Bronchial epithelial cell (primary cell): ENCODE measurements at places on chromosomes 1 and 21.

GRCh38 chr1:167373398-167373797 lies 144.9 kb downstream of the CD247 start:
- DNase-seq = no peak

GRCh38 chr1:27650539-27651175 lies 15.7 kb upstream of the FGR start:
- peak; percentile 78 for DNase-seq

GRCh38 chr1:115251340-115251748 lies 86.7 kb downstream of the NGF start:
- peak; percentile 39 for DNase-seq

- DNase-seq = no peak
Measured at GRCh38 chr1:31588751-31589515, 12.6 kb downstream of the TINAGL1 start.

- no peak for DNase-seq
Measured at GRCh38 chr21:41636636-41637630, 129.0 kb upstream of the TMPRSS2 start.

DNA sequence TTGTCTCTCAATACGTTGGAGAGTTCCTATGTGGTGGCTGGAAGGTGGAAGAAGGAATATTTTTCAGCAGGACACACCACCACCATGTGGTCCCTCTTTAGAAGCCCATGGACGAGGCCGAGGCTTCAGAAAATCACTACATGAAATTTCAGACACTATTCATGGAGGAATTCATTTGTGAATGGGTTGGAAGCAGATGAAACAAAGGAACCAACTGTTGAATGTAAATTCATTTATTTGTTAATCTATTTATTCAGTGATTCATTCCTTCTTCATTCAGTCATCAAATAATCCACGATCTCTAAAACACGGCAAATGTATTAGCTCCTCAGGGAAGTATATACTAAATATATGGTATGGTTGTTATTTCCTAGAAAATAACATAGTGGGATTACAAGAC lies 12.2 kb downstream of the SLC35F3 start:
- DNase-seq = peak; percentile 57

- peak; percentile 69 for DNase-seq
Measured at GRCh38 chr1:186568221-186568620, 107.3 kb upstream of the PDC start.

DNA sequence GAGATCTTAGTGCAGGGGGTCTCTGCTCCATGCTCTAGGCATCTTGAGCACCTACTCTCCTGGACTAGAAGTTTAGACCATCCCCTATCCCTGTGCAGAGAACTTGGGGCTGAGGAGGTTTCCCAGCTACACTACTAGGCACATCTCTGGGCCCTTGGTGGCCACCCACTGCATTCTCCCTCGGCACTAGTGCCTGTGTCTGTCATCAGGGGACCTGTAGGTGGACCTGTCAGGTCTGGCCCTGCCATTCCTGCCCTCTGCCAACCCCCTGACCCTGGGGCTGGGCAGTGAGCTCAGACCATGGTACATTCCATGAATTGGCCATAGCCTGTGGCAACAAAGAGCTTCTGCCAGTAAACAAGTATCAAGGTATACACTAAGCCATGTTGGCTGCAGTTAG lies 269.1 kb downstream of the AKT3 start:
- DNase-seq = no peak

DNA sequence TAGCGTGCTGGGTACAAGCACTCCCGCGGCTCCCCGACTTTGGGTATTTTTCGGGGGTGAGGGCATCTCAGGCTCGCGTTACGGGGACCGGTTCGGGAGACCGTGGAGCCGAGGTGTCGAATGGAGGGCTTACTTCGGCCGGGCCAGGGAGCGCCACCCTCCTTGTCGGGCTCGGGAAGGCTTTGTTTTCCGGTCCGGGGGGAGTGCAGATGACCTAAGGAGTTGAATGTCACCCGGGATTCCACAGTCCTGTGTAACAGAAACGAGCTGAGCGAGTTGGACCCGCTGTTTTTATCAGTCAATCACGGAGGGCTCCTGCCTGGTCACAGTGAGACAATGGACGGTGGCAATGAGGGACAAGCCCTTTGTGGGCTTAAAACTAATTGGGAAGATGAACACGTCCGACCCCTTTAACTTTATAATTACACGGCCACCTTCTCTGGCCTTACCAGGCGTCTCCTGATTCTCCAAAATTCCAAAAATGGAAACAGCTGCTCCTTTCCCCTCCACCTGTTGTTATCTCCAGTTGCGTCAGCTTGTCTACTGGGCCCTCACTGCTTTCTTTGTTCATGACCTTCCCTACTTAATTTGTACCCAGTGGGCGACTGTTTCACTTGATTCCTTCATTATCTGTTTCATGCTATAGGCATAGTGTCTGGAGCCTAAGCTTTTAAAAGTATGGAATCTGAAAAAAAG lies 929 bp upstream of the TRIM45 start:
- no peak for DNase-seq

- DNase-seq = no peak
Measured at GRCh38 chr1:245790441-245790840, 635.7 kb downstream of the KIF26B start.

DNA sequence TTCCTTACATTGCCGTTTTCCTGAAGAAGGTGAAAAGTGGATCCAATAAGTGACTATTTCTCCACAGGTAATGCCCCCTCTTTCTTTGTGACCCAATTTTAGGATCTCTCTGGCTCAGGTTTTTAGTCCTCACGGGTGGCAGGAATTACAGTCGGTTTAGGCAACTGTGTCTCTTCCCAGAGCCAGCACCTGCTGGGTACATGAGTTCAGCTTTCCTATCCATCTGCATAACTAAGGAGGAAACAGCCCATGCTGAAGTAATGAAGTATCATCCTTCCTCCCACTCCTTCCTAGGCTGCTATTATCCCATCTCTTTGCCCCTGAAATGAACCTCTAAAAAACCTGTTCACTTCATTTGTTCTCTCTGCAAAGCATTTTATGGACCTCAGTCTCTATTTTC lies 544.6 kb downstream of the NEGR1 start:
- DNase-seq = no peak

DNA sequence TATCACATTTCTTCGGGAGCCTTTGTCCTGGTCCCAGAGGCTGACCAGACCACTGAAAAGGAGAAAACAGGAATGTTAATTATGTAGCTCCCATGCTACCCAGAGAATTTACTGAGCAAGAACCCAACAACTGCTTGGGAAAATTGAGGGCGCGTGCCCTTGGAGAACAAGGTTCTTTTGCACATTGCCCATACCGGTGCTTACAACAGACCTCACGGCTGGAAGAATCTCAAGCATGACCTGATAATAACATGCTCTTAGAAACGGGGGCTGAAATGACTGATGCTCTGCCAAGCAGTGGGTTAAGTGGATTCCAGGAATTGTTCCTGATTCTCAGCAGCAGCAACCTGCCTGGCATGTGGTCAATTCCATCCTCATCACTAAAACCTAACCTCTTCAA lies 49.3 kb upstream of the AJAP1 start:
- no peak for DNase-seq

DNA sequence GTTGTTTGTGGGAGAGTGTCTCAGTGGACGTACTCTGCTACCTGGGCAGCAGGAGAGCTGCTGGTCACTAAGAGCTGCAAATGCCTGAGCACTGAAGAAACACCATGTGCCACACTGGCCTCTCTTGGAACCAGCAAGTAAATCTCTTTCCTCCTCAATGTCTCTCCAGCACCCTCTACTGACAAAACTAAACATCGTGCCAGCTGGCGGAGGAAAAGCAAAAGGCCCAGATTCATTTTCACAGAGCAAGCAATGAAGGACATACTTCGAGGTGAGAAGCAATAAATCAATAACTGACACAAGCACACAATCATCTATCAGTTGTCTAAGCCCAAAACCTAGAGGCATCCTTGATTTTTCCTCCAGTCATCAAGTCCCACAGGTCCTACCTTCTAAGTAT lies 78.1 kb downstream of the RERE start:
- DNase-seq = no peak

DNA sequence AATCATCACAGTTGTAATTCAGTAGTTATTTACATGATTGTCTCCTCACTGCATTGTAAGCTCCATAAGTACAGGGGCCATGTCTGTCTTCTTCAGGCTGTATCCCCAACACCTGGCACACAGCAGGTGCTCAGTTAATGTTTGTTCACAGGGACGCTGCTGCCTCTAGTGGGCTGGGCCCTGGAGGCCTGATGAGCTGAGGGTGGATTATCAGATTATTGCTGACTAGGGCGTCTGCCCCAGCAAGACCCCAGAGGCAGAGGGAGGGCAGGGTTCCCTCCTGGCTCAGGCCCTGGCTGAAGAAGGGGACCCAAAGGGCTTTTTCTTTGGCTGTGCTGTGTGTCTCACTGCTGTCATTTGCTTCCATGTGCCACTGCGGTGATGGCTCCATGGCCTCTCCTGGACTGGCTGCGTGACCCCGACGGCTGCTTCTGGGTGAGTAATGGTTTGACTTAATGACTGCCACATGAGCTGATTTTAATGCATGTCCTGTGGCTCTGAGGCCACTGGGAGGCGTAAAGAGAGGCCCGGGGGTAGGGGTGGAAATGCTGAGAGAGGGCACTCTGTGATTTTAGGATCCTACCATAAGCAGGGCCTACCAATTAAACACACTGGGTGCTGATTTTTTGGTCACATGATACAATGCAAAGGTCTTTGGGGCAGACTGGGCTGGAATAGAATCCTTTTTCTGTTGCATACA lies 20.8 kb upstream of the EPB41 start:
- DNase-seq = no peak

GRCh38 chr1:228058949-228059633 lies 23.4 kb upstream of the ARF1 start:
- DNase-seq = no peak

GRCh38 chr1:53725238-53725689 lies 13.7 kb downstream of the GLIS1 start:
- DNase-seq = peak; percentile 10

GRCh38 chr21:42225571-42226155 lies 6.7 kb downstream of the ABCG1 start:
- DNase-seq = no peak

- no peak for DNase-seq
Measured at GRCh38 chr21:31043471-31043870, 5.2 kb upstream of the KRTAP19-8 start.

DNA sequence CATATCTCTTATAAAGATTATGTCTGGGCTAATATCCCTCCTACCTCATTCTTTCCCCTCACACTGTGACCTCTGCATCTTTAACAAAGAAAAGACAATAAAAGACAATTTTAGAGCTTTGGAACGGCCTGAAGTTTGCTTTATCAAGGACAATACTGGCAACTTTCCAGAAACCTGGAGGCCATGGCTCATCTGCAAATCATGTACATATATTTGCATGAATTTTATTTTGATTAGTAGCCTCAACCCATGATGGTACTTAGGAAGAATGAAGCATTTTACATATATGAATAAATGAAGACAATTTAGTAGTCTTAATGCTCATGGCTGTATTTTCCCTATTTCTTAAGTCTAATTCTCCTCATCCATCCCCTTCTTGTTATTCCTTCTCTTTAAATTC lies 612.2 kb upstream of the CXADR start:
- DNase-seq = no peak

DNA sequence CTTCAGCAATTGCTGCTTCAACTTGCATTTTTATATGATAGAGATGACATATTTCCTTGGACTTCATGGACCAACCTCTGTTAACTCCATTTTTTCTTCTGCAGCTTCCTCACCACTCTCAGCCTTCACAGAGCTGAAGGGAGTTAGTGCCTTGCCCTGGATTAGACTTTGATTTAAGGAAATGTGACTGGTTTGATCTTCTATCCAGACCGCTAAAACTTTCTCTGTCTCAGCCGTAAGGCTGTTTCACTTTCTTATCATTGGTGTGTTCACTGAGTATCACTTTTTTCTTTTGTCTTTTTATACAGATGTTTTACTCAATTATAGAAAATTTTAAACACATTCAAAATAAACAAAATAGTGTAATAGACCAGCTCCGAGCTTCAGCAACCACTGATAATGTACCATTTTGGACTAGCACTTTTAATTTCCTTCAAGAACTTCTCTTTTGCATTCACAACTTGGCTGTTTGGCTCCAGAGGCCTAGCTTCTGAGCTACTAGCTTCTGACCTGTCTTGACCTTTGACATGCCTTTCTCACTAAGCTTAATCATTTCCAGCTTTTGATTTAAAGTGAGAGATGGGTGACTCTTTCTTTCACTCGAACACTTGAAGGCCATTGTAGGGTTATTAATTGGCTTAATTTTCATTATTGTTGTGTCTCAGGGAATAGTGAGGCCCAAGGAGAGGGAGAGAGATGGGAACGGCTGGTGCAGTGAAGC lies 9.3 kb downstream of the NEK7 start:
- DNase-seq = no peak

DNA sequence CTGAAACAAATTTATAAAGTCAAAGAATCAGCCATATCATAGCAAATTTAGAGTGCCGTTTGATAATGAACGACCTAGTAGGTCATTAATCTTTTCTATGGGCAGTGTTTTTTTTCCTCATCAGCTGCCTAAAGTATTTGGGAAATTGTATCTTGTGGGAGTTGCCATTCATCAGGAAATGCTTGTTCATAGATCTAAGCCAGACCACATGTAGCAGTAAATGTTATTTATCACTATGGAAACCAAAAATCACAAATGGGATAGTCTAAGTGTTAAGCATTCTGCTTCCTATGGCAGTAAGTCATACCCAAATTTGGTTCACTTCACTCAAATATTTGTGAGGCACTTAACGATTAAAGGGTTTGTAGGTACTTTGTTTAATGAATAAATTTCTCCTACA lies 52.9 kb downstream of the LRRC8D start:
- DNase-seq = peak; percentile 60

DNA sequence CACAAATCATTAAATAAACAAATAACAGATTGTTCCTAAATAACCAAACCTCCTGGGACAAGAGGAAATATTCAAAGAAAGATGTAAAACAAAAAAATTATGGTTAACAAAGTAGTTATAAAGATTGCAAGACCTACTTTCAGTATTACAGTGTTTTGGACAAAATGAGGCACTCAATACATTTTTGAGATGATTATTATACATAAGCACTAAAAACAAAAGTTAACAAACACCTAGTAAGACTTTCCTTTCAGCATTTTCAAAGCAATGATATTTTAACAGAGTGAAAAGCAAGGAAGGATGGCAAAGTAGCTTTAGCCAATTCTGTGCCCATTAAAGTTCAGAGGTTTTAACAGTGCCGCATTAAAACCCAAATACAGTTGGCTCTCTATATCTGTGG lies 17.2 kb downstream of the OMA1 start:
- DNase-seq = no peak

DNA sequence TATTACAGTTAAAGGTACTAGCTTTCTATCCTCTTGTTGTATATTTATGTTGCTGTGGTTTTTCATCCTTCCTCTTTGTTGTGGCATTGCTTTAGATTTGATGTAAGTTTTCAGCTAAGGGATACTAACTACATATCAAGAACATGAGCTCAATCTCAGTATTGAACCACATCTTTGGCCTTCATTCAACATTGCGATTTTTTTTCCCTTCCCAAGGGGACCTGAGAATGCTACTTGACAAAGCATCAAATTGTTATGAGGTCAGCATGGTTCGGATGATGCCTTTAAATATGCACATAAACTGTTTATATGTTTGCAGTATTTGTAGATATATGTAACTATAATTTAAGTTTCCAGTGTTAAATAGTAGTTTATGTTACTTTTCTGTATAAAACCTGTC lies 31.7 kb upstream of the GPR88 start:
- DNase-seq = no peak

- no peak for DNase-seq
Measured at GRCh38 chr1:37174341-37174740, 140.0 kb upstream of the GRIK3 start.

GRCh38 chr1:38860454-38860795 lies 853 bp upstream of the RRAGC start:
- no peak for DNase-seq
